A549 treated with Hydrocortisone at 1 μM for 4 hours (cell line): ENCODE measurements at places on chromosomes 13 and 19. TPM values are rescaled to one million over a fixed set of nuclear protein-coding genes. Genes with fewer than 3 reads are reported as not detected.

SKA3 gene
- total RNA-seq, result 12.7 to 14.9 TPM (median 14.0 TPM) in 5 replicates

PDX1 gene
- 0.05 to 0.12 TPM (median 0.06 TPM) in 4 of 5 replicates, not detected in the other for total RNA-seq

PLIN4 gene
- total RNA-seq, result 0.10 to 0.16 TPM (median 0.12 TPM) in 5 replicates

PRSS57 gene
- total RNA-seq, result 0.16 to 0.23 TPM in 2 of 5 replicates, not detected in the others

TPGS1 gene
- total RNA-seq, result 9.8 to 16.5 TPM (median 15.3 TPM) in 5 replicates
